Stimulated activated CD8-positive, alpha-beta memory T cell treated with anti-CD3 and anti-CD28 coated beads, Interleukin-12 subunit alpha, Interleukin-12 subunit beta, amount 100 ng/mL, for 1 hour (primary cell): ENCODE measurements at places on chromosomes 6 and 20.

DNA sequence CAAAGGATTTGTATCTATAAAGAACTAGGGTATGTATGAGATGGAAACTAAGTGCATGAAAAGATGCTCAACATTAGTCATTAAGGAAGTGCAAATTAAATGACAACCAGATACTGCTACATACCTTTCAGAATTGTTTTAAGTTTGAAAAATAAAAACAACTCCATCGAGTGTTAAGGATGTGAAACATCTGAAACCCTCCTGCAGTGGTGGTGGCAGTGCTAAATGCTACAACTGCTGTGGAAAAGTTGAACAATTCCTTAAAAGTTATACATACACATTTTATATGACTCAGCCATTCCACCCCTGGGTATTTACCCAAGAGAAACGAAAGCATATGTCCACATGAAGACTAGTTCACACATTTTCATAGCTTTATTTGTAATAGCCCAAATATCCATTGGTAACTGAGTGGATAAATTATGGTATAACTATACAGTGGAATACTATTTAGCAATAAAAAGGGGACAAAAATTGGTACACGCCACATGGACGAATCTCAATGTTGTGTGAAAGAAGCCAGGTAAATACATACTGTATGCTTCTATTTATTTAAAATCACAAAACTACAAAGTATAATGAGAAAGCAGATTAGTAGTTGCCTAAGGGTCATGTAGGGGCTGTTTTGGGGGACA lies 10.6 kb downstream of the ARMH2 start:
- no peak for DNase-seq

DNA sequence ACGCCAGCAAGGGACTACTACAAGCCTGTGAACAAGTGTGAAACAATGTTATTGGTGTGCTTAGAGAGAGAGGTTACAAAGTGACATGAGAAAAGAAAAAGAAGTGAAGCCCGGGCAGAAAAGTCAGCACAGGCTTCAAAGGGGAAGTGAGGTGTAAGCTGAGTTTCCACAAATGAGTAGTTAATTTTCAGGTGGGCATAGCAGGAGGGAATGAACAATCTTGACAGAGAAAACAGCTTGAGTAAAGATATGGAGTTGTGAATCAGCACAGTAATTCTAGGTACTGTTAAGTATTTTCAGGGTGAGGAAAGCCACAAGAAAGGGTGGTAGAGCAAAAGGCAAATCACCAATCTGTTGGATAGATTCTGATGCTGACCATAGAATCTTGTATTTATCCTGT lies 4.3 kb downstream of the KCNQ5 start:
- no peak for DNase-seq

DNA sequence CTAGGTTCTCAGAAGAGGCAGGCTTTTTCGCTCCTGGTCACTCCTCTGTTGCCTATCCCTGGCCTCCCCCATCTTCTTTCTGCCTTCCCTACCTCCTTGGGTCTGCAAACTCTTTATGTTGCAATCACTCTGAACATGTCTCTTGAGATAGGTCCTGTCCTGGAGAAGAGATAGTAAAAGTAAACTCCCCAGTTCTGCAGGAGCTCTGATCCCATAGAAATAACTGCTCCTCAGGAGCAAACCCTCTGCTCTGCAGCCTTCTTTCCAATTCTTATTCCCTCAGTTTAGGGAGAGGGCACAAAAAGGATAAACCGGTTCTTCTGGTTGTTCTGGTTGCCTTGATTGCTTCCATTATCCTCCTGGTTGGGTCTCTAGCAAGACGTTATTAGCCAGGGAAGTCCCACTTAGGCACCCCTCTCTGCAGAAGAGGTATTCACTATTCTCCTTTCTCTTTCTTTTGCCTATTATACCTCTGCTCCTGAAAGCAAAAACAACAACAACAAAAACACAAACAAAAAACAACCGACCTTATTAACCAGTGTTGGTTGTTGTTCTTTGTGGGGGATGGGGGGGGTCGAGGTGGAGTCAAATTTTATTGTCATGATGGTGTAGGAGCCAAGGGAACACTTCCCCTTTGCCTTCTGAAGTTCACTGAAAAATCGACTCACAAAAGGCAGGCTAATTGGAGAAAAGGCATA lies 973 bp downstream of the TRIM38 start:
- DNase-seq, result no peak

GRCh38 chr6:29685718-29686326 lies 4.9 kb upstream of the ZFP57 start:
- DNase-seq, result no peak

DNA sequence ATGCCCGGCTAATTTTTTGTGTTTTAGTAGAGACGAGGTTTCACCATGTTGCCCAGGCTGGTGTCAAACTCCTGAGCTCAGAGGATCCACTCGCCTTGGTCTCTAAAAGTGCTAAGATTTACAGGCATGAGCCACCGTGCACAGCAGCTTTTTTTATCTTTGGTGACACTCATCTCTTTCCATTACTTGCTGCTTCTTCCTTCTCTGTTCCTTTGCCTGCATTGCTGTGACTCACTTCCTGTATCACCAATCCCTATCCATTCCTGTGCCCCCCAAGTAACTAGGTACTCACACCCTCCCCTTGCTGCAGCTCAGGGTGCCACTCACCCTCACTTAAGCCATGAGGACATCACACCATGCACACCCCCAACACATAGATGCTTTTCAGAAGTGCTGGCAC lies 24.6 kb downstream of the KHDC1L start:
- no peak for DNase-seq

GRCh38 chr20:36149469-36149868 lies 5.1 kb upstream of the EPB41L1 start:
- DNase-seq, result no peak

- no peak for DNase-seq
These were observed 229.7 kb upstream of the PMEPA1 start for GRCh38 chr20:57939499-57939898.

- no peak for DNase-seq
These were observed 245.1 kb downstream of the FOXA2 start for GRCh38 chr20:22339091-22339881.

GRCh38 chr6:109443425-109443950 lies 3.0 kb downstream of the SMPD2 start:
- no peak for DNase-seq

GRCh38 chr6:167796192-167796981 lies 30.3 kb upstream of the AFDN start:
- no peak for DNase-seq

GRCh38 chr6:146912730-146913685 lies 291.2 kb upstream of the STXBP5 start:
- DNase-seq, result no peak

DNA sequence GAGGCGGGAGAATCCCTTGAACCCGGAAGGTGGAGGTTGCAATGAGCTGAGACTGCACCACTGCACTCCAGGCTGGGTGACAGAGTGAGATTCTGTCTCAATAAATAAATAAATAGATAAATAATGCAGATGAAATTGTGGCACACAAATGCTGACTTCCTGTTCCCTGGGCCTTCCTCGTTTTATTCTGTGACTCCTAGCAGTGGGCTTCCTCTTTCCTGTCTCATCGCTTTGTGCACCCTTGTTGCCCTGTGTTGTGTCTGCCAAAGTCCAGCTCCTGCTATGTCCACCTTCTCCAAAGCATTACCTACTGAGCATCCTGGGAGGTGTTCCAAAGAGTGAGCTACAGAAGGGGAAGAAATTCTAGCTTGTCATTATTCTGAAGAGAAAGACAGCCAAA lies 100.2 kb upstream of the TIAM2 start:
- no peak for DNase-seq

GRCh38 chr20:59848182-59848581 lies 85.3 kb downstream of the SYCP2 start:
- DNase-seq, result no peak

DNA sequence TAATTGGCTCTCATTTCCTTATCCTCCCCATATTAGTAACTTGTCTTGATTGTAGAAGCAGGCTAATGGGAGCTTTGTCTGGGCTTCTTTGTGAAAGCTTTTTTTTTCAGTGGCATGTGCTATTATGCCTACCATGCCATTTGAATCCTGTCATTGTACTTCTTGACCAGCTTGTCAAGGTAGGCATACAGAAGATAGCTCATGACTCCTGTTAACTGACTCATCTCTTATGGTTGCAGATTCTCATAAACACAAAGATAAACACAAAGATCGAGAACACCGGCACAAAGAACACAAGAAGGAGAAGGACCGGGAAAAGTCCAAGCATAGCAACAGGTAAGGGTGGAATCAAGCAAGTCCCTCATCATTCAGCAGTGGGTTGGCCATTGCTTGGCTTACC lies 32.5 kb downstream of the TOP1 start:
- no peak for DNase-seq

GRCh38 chr20:41268917-41269652 lies 48.4 kb downstream of the ZHX3 start:
- no peak for DNase-seq

DNA sequence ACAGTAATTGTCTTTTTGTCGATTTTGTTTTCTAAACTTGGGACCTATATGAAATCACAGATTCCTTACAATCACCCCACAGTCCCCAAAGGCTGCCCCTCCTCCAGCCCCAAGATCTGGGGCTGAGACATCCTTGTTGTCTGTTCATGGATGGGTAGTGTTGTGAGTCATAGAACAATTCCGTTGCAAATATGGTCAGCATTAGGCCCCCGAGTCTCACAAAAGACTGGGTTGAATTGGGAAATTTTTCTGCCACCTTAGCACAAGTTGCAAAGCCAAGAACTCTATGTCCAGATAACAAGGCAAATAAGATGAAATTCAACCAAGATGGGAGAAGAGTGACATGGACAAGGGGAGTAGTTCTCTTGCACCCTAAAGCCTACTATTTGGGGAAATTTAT lies 10.5 kb upstream of the TAB2 start:
- DNase-seq, result no peak

DNA sequence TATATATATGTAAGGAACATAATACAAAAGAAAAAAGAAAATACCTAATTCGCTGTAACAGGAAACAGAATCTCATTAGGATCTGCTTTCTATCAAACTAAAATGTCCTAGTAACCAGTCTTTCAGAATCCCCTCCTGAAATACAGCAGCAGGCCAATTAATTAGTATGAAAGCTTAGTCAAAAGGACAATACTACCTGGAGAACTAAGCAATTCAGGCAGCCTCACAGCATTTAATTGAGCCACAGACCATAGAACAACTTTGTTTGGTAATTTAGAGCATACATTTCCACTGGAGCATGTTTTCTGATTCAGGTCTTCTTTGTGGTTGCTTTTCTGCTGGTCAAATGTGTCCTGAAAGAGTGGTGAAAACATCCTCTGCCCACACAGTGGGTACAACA lies 516.0 kb downstream of the LMBRD1 start:
- no peak for DNase-seq

- DNase-seq, result no peak
These were observed 22.3 kb upstream of the PI3 start for GRCh38 chr20:45152405-45152804.

- DNase-seq, result no peak
These were observed 202.1 kb upstream of the PRDM1 start for GRCh38 chr6:105884011-105884410.

DNA sequence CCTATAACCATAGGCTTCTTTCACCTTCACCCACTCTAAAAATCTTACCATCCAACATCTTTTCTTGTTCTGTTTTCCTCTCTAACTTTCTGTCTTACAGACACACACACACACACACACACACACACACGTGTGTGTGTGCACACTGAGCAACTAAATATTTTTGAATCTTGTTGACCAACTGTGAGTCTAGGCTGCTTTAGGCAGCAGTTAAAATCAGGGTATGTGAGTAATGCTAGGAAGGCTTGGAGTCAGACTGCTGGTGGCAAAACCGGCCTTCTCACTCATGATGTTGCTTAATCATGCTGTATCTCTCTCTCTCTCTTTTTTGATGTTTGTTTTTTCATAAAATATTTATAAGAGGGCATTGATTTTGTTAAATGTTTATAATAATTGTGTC lies 103.1 kb upstream of the TBX18 start:
- DNase-seq, result no peak

- no peak for DNase-seq
These were observed 9.0 kb upstream of the MRPS10 start for GRCh38 chr6:42226645-42227143.

- DNase-seq, result no peak
These were observed 10.7 kb downstream of the PPIL1 start for GRCh38 chr6:36863670-36864540.

- DNase-seq, result no peak
These were observed 11.5 kb downstream of the RNF146 start for GRCh38 chr6:127277878-127278843.

- DNase-seq, result no peak
These were observed 903.7 kb downstream of the TFAP2A start for GRCh38 chr6:9511157-9511556.

DNA sequence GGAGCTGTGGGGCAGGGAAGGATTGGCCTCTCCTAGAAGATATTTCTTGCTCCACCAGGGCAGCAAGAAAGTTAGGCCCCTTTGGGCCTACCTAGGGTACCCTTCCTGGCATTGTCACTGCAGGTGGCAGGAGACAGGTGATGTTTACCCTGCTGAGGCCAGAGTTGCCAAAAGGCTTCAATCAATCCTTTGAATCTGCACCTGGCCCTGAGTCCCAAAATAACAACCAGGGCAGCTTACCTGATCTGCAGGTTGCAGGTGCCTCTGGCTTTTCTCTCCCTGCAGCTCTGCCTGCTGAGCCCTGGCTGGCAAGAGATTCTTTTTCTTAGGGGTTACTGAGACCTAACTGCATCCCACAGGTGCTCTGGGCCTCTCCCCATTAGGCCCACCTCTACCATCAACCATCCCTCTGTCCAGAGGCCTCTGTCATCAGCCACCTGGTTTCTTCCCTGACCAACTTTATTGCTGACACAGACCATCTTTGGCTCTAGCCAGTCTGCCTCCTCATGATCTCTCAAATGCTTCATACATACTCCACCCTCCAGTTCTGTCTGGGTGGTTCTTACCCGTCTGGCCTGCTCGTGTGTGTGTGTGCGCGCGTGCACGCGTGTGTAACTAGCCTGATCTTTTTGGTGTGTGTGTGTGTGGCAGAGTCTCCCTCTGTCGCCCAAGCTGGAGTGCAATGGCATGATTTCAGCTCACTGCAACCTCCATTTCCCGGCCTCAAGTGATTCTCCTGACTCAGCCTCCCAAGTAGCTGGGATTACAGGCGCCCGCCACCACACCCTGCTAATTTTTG lies 13.7 kb downstream of the BCL2L1 start:
- no peak for DNase-seq

- DNase-seq, result no peak
These were observed 189.2 kb upstream of the EXOC2 start for GRCh38 chr6:882084-882598.

DNA sequence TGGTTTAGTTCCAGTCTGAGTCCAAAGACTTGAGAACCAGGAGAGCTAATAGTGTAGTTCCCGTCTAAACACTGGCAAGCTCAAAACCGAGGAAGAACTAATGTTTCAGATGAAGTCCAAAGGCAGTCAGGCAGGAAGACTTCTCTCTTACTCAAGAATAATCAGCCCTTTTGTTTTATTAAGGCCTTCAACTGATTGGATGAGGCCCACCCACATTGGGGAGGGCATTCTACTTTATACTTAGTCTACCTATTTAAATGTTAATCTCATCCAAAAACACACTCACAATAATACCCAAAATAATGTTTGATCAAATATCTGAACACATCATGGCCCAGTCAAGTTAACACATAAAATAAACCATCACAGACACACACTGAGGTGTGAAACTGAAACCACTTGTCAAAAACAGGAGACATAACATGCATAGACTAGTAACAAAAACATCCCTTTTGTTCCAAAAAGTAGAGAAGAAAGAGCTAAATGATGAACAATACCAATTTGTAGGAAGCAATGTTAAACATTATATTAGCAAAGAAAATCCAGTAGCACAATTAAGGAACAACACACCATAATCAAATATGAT lies 50.2 kb upstream of the SENP6 start:
- DNase-seq, result no peak
